ENCODE measurements at places on chromosomes 4 and X.
A peak's percentile ranks its signal among the peaks of the same experiment; 100 is the strongest.

DNA sequence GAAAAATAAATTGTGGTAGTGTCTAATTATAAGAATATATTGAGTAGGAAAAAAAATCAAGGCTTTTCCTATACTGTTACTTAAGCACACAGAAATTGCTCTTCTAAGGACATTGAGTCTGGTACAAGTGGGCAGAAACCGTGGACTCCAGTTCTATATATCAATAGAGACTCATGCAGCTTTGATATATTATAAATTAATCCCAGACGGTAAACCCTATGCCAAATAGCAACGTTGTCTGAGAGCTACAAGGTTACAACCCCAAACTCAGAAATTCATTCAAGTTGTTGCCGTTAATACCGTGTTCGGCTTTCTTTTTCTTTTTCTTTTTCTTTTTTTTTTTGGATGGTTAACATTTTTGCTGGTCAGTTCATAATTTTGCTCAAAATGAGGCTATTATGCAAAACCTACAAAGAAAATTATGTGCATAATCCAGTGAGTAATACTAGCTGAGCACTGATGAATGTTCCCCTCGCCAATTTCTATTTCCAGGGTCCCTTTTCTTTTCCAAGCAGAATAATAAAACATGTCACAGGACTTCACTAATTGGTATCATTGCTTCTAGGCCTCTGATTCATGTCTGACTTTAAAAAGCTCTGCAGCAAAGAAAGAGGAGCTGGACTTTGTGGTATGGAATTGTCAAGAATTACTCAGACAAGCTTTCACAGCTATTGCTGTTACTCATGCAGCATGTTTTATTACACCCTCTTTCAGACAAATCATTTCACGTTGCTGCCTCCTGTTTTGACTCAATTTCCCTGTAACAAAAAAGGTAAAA is 737.7 kb downstream of the NLGN4X start:
- no peak for DNase-seq

- no peak for DNase-seq
These were observed 572.9 kb upstream of the ZFP42 start for GRCh38 chr4:187422655-187423054.

GRCh38 chr4:81214881-81215868 is at the start of gene PRKG2:
TSS of gene PRKG2 (minus strand) at chr4:81215222. CDS start at chr4:81205047, 10,175 bp downstream.
- no peak for DNase-seq

GRCh38 chrX:7261672-7262332 is 113.8 kb upstream of the PUDP start:
- DNase-seq = no peak

DNA sequence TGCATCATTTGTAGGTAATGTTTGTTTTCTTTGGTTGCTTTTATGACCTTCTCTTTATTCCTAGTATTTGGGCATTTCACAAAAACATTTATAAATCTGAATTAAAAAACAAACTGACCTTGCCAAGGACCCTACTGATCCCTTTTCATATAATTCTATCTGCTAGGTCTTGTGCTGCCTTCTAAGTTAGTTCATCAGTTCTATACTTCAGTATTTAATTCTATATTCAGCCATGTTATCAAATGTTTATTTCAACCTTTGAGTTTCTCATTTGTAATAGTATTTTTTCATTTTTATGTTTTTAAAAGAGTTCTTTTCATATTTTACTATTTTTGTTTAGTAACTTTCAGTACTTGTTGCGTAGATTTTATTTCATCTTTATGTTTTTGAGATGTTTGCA is 155.3 kb downstream of the SNCA start:
- no peak for DNase-seq

DNA sequence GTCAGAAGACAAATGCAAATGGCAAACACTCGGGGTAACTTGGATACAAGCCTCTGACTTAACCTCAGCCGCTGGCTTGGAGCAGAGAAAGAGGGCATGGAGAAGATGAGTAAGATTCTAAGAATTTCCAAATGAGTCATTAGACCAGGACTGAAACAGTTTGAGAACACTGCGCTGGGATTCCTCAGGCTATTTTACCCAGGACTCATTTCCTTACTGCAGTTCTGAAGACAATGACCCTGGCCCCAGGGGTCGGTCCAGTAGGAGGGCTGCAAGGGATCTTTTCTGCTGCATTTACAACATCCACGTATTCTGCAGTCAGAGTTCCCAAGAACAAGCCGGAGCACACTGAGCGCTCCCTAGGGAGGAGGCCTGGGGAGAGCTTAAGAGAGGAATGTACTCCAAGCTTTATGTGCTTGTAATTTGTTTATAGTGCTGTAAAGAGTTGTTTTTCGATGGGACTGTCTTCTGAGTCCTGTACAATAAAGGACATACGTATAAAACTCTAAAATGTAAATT is 27.3 kb upstream of the SORBS2 start:
- DNase-seq = peak; percentile 1

Measured in activated CD4-positive, alpha-beta T cell treated with anti-CD3 and anti-CD28 coated beads, Interleukin-10, Interleukin-2, amounts not matched to agents 100 ng/mL and 50 ng/mL, durations not matched to agents 16 hours and 8 hours (primary cell).